ENCODE measurements at places on chromosomes 11 and 22. TPM values are rescaled to one million over a fixed set of nuclear protein-coding genes. Genes with fewer than 3 reads are reported as not detected.

The FOLR2 gene
- total RNA-seq = not detected

GRCh38 chr22:46763051-46763705 lies 728 bp downstream of the TBC1D22A start:
- H3K36me3 ChIP-seq = peaks cover 14% of the 10 kb centered on the region
- peak; percentile 71 for DNase-seq
- no peaks in the 10 kb centered on the region for H3K27me3 ChIP-seq
- peak overlapping the region; percentile 96 for H3K4me3 ChIP-seq
- peaks cover 57% of the 10 kb centered on the region for H3K4me1 ChIP-seq

GRCh38 chr22:29306835-29307595 lies 565 bp downstream of the GAS2L1 start:
- peak overlapping the region; percentile 46 for H3K27ac ChIP-seq
- peaks cover 42% of the 10 kb centered on the region for H3K4me1 ChIP-seq
- H3K4me3 ChIP-seq = peak overlapping the region; percentile 79

GRCh38 chr22:25035715-25036114 lies 83.2 kb downstream of the KIAA1671 start:
- no peak for DNase-seq
- no peak overlapping the region for H3K27ac ChIP-seq
- peaks cover 15% of the 10 kb centered on the region for H3K27me3 ChIP-seq
- H3K4me3 ChIP-seq = no peak overlapping the region
- no peaks in the 10 kb centered on the region for H3K36me3 ChIP-seq
- H3K4me1 ChIP-seq = peaks cover 6% of the 10 kb centered on the region

DNA sequence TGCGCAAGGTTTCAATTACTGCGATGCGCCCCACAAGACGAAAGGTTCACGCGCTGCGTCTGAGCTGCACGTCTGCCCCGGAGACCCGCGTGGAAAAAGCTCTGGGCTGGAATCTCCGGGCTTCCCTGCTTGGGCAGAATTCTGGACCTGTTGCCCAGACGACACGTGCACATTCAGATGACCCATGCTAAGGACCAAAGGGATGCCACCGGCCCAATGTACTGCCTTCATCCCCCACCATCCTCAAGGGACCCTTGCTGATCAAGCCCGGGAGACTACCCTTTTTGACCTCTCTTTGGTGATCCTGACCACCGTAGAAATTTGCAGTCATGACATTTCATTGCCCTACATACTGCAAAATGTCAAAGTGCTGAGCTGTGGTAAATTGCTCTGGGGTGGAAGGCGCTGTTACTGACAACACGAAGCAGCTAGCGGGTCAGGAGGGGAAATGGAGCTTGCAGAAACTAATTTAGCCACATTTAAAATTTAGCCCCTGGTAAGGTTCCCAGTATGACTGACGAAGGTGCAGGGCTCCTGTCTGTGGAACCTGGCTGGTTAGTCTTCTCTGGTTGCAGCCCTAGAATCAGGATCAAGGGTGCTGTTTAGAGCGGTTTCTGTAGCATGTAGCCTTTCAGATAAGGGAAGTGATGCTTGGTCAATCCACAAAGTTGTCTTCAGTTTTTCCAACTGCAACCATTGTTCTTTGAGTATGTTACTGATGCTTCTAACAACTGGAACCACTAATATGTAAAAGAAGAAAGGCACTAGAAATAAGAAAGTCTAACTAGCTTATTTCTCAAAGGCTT lies 81.9 kb downstream of the PRR5L start:
- peaks cover 6% of the 10 kb centered on the region for H3K36me3 ChIP-seq
- DNase-seq = no peak
- H3K27ac ChIP-seq = peak overlapping the region; percentile 74
- H3K4me1 ChIP-seq = peaks cover 40% of the 10 kb centered on the region

GRCh38 chr11:133343951-133344350 lies 188.3 kb downstream of the OPCML start:
- H3K36me3 ChIP-seq = no peaks in the 10 kb centered on the region
- H3K4me3 ChIP-seq = no peak overlapping the region
- no peak for DNase-seq

- peak overlapping the region; percentile 72 for H3K4me3 ChIP-seq
- DNase-seq = no peak
- H3K36me3 ChIP-seq = peaks cover 23% of the 10 kb centered on the region
Observed at GRCh38 chr22:49959782-49960158, 802 bp upstream of the PIM3 start.

DNA sequence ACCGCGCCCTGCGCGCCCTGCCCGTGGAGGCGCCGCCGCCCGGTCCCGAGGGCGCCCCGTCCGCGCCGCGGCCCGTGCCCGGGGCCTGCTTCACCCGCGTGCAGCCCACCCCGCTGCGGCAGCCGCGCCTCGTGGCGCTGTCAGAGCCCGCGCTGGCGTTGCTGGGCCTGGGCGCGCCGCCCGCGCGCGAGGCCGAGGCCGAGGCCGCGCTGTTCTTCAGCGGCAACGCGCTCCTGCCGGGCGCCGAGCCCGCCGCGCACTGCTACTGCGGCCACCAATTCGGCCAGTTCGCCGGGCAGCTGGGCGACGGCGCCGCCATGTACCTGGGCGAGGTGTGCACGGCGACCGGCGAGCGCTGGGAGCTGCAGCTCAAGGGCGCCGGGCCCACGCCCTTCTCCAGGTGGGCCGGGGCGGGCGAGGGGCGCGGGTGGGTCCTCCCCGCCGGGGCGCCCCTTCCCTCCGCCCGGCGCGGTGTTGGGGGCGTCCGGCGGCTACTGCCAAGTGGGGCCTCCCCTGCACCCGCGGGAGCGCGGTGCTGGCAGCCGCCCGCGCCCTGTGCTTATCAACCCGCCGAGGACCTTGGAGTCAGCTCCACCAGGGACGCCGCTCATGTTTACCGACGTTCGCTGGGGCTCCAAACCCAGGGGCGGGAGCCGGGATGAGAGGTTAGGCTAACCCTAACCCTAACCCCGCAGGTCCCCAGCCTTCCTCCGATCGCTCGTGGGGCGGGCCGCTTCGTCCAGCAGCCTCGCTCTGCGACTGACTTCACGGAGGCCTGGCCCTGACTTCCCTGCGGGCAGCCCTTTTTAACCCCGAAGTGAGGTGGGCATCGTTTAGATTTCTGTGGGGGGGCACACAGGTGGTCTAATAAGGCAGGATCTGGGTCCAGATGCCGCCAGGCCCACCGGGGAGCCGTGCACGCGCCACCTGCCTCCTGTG lies 649 bp downstream of the SELENOO start:
- H3K4me3 ChIP-seq = peak overlapping the region; percentile 80
- H3K27me3 ChIP-seq = no peaks in the 10 kb centered on the region
- DNase-seq = no peak
- H3K4me1 ChIP-seq = peaks cover 28% of the 10 kb centered on the region

Measured in activated CD8-positive, alpha-beta memory T cell treated with anti-CD3 and anti-CD28 coated beads, Interleukin-2, amount 10 ng/mL, durations not matched to agents 7 days and 5 days (primary cell).